Myometrial cell (primary cell): ENCODE measurements at places on chromosomes 4 and X. TPM values are rescaled to one million over a fixed set of nuclear protein-coding genes. Genes with fewer than 3 reads are reported as not detected.

Gene STPG2
- not detected in 2 replicates for total RNA-seq

Gene C4orf50
- total RNA-seq, result not detected in 2 replicates

Gene EFHC2
- 0.71 and 1.2 TPM in 2 replicates for total RNA-seq

Gene EXOC1
- 24.8 and 28.9 TPM in 2 replicates for total RNA-seq

Gene NELFA
- 11.5 and 25.7 TPM in 2 replicates for total RNA-seq

Gene SSX4B
- not detected in 2 replicates for total RNA-seq

Gene PASD1
- not detected in 2 replicates for total RNA-seq

Gene MXRA5
- 0.86 and 1.2 TPM in 2 replicates for total RNA-seq

Gene UGT2B11
- total RNA-seq, result not detected in 2 replicates

Gene SOX3
- not detected in 2 replicates for total RNA-seq

Gene BMPR1B
- 0.29 TPM in 1 of 2 replicates, not detected in the other for total RNA-seq

Gene MGARP
- 15.4 and 17.6 TPM in 2 replicates for total RNA-seq

Gene SPIN2A
- total RNA-seq, result not detected in 2 replicates

Gene DCHS2
- total RNA-seq, result not detected in 2 replicates

Gene SORCS2
- total RNA-seq, result 1.2 TPM in 1 of 2 replicates, not detected in the other

Gene HS3ST1
- not detected in 2 replicates for total RNA-seq

Gene GPRASP3
- total RNA-seq, result 2.5 and 2.6 TPM in 2 replicates
